ENCODE measurements at places on chromosomes 7 and 10.

- DNase-seq: peak; percentile 27
These were observed 295.9 kb upstream of the NFE2L3 start for GRCh38 chr7:25855854-25856782.

- no peak for DNase-seq
These were observed 177.6 kb downstream of the GNAI1 start for GRCh38 chr7:80312139-80312661.

- DNase-seq: no peak
These were observed 28.7 kb upstream of the HABP2 start for GRCh38 chr10:113524120-113524519.

GRCh38 chr10:15182540-15183207 lies 14.2 kb upstream of the NMT2 start:
- DNase-seq: no peak

GRCh38 chr7:84339306-84339705 lies 144.7 kb upstream of the SEMA3A start:
- no peak for DNase-seq

- DNase-seq: no peak
These were observed 182.4 kb downstream of the DOCK4 start for GRCh38 chr7:112023786-112024185.

DNA sequence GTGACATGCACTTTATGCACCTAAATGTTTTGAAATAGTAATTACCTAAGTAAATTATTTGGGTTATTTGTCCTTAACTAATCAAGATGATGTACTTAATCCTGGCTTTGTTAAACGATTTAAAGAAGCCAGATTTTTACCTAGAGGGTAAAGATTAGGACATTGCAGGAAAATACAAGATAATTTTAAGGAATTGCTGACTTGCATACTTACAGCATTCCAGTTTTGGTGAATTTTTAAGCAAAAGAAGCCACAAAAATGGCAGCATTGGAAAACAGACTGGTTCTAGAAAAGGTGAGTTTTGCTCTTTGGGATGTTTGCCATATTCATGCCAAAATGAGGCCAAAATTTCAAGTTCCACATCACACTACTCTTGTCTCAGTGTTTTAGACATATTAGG lies 33.4 kb downstream of the BCAP29 start:
- no peak for DNase-seq

DNA sequence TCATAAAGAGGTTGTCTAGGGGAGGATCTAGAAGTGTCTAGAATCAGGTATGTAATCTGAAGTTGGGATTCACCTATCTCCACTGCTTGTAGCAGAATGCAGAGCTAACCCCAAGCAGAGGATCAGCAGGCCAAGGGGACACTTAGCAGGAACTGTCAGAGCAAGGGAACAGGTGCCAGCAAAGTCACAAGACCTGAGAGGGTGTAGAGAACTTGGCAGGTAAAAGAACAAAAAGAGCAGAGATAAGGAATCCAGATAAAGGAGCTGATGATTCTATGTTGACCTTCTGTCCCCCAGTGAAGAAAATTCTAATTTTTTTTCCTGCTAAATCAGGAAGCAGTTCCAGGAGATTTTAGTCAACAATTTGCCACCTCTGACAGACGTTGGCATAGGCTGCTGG lies 91.4 kb upstream of the CCDC71L start:
- DNase-seq: no peak

GRCh38 chr7:69598487-69599285 lies 411 bp downstream of the AUTS2 start:
- peak; percentile 50 for DNase-seq

DNA sequence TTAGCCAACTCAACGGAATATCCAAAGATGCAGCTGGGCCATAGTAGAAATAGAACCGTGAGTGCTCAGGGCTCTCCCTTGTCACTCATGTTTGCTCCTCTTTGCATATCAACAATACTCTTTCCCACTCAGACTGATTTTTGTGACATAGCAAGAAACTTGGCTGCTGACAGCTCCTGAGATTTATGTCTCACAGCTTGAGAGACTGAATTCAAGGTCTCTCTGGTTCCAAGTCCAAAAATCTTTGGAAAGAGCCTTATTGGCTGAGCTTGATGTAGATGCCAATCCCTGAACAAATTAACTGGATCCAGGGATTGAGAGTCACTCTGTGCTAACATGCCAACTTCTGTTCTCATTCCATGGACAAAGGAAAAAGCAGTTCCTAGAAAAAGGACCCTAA lies 30.4 kb downstream of the LSM5 start:
- no peak for DNase-seq

DNA sequence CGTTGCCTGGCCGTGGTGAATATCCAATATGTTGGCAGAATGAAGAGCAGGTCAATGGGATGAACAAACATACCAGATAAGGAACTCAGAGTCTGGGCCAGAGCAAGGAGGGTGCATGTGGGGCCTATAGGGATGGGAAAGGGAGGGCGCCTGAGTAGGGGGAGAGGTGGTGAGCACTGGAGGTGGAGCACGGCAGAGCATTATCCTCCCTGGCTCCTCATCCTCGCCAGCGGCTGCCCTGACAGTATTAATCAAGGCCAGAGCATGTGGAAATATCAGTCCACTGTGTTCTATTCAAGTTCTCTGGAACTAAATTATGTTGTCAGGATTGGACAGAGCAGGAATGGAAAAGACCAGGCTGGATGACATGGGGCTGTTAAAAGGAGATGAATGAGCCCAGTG lies 254.8 kb upstream of the ZMIZ1 start:
- no peak for DNase-seq

DNA sequence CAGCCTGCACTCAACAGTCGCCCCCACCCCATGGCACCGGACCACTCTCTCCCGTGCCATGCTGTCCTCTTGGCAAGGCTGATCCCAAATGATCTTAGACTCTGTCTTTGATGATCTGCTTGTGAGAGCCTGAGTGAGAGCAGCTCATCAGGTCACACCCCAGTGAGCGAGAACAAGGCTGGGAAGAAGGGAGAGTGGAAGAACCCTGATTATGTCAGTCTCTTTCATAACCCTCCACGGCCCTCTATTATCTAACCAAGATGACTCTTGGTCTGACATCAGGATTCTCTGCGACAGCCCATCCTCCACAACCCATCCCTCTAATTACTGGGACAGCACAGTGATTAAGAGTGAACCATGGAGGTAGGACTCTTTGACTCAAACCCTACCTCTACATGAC lies 53.1 kb upstream of the C7orf33 start:
- DNase-seq: no peak

DNA sequence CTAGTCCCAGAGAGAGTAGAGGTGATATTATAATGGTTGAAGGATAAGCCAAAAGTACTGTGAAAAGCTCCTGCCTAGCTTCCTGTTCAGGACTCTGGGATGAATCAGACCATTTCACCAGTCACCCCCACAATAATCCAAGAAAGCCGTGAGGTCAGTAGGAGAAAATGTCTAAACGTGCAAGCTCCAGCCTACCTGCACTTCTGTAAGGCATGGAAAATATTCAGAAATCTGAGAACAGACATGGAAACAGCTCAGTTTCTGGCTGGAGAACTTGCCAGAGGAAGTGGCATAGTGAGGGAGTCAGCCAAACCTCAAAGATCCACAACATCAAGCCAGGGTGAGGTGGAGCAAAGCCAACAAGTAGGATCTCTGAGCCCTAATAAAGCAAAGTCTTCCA lies 58.2 kb downstream of the ELAPOR2 start:
- DNase-seq: no peak

- no peak for DNase-seq
These were observed 70.5 kb downstream of the SHH start for GRCh38 chr7:155741805-155742204.

- no peak for DNase-seq
These were observed 66.8 kb downstream of the LANCL2 start for GRCh38 chr7:55431898-55432297.

GRCh38 chr7:73809467-73809951 lies 21.3 kb upstream of the CLDN4 start:
- no peak for DNase-seq

DNA sequence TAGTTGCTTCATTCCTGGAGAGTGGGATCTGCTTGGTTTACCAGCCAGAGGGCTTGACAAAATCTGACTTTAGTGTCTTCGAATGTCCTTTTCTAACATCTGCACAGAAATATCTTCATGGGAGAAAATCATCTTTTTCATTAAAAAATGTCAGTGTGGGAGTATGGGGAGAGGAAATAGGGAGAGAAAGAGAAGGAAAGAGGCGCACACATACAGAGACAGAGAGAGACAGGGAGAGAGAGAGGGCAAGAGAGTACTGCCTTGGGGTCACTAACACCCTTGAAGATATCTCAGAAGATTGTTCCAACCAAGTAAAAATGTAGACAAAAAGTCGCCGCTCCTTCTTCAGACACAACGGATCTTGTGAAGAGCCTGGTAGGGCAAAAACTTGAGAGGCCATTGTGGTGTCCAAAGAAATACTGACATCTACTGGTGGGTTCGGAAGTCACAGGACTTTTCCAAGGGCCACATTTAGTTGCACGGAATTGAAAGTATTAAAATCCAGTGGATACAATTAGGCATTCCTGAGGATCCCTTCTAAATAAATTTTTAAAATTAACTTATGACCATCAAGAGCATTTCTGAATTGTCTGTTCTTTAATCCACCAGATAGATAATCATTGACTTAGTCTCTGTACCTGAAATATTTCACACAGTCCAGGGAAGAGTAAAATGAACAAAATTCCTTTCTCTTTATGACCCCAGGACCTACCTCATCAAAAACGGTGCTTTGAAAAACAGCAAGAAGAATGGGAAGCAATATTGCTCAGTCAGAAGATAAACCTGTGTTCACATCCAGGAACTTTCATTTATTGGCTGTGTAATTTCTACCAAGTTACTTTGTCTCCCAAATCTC lies 29.7 kb downstream of the VIM start:
- peak; percentile 58 for DNase-seq

- DNase-seq: no peak
These were observed 1.8 kb downstream of the RBP3 start for GRCh38 chr10:47349941-47350371.

DNA sequence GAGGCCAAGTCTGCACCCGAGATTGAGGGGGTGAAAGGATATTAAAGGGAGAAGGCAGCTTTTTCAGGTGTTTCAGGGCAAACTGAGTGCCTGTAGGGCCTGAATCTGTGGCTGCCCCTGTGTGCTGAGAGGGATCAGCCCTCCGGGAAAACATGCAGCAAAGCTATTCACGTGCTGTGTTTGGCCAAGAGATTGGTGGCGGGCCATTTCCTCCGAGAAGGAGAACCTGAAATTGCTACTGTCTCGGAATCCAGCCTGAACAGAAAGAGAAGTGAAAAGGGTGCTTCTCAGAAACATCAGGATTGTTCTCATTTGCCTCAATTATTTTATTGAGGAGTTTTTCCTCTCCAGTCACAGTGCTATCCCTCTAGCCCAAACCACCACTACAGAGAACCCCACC lies 16.0 kb downstream of the GIMAP5 start:
- no peak for DNase-seq

DNA sequence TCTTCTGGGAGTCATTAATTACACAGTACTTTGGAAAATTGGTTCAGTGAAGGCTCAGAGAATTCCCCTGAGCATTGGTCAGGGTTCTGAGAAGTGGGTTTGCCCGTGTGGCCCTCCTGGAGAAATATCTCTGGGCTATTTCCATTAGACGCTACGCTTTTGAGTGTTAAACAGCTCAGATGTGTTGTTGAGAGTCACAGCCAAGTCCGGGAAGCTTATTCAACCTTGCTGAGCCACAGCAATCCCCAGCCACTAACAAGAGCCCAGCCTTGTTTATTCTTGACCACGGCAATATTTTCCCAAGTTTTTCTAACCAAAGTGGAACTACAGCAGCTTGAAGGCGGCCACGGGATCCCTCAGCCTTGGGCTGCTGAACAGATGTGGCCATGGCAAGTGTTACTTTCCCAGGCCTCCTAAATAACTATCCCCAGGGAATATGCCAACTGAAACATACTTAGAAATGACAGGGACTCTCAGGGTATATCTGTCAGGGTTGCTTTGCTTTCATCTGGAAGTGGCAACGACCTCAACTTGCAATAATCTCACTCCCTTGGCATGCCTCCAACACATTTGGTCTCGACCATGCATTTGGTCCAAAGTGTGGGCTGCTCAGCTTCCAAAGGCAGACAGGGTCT lies 214.7 kb downstream of the EMX2 start:
- DNase-seq: no peak

GRCh38 chr7:155581107-155581830 lies 34.9 kb upstream of the CNPY1 start:
- DNase-seq: no peak

DNA sequence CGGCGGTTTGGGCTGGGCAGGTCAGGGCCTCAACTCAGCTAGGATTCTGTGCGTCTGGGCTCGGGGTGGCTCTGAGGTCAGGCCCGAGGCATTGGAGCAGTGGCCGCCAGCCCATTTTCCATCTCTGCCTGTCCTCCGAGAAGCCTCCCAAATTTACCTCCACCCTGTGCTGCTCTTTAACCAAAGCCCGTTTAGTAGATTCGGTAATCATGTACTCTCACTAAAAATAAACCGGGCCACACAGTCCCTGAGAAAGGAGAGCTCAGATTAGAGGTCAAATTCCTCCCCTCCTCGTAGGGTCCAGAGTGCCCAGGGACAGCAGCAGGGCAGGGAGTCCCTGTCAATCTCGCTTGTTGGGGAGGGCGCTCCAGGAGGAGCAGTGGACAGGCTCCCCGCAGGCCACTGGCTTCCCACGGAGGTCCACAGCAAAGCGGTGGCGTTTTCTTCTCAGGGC lies 88.7 kb upstream of the CHST15 start:
- no peak for DNase-seq

- peak; percentile 48 for DNase-seq
These were observed 116.0 kb downstream of the NPTX2 start for GRCh38 chr7:98733036-98733435.

DNA sequence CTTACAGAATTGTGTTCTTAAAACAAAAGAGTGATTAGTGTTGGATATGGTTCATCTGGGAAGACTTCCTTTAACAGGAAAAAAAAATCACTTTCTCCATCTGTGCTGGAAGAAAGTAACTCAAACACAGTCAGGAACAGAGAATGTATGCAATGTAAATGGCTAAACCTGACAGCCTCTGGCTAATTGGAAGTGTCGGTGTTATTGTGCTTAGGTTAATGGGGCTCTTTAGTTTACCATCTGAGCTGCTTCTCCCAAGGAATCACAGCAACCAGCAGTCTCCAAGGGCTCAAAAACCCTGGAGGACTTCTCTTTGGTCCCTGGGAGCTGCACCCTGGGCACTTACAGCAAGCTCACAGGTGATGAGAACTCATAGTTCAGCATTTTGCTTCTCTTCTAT lies 724.5 kb downstream of the LRMDA start:
- DNase-seq: no peak

DNA sequence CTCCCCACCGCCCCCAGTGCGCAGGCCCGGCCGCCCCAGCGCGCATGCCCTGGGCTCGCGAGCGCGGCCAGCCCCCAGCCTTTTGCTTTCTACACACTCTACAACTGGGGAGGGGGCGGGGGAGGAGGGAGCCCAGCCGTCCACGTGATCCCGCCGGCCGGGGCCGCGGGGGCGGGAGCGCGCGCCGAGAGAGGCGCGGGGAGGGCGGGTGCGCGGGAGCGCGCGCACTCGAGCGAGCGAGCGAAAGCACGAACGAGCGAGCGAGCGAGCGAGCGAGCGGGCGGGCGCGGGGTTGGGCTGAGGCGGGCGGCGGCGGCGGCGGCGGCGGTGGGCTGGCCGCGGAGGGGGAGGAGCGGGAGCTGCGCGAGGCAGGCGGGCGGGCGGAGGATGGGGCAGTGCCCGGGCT lies at the start of gene AUTS2:
Gene AUTS2, plus strand, starts transcription at position 395 of the 406 bp plus-strand sequence. CDS start 1,179 bp downstream, outside the sequence.
- DNase-seq: peak; percentile 92

Measured in nephron progenitor cell (in vitro differentiated cells).